ENCODE measurements at places on chromosomes 4 and X. TPM values are rescaled to one million over a fixed set of nuclear protein-coding genes. Genes with fewer than 3 reads are reported as not detected.

DNA sequence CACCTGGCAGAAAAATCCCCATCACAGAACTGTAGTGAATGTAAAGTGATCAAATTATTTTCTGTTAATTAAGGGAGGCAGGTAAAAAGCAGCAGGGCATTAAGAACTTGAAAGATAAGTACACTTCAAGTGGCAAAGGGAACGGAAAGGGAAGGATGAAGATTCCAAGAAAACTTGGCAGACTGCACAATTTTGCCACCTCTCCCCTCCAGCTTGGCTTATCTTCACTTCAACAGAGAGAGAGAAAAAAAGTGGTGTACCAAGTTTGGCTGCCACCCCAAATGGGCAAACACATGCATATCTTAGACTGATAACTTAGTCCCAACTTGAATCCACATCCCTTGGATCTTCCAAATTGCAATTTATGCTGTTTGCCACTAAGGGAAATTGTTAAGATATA lies 598.1 kb upstream of the ACTRT1 start:
- no peak for DNase-seq

DNA sequence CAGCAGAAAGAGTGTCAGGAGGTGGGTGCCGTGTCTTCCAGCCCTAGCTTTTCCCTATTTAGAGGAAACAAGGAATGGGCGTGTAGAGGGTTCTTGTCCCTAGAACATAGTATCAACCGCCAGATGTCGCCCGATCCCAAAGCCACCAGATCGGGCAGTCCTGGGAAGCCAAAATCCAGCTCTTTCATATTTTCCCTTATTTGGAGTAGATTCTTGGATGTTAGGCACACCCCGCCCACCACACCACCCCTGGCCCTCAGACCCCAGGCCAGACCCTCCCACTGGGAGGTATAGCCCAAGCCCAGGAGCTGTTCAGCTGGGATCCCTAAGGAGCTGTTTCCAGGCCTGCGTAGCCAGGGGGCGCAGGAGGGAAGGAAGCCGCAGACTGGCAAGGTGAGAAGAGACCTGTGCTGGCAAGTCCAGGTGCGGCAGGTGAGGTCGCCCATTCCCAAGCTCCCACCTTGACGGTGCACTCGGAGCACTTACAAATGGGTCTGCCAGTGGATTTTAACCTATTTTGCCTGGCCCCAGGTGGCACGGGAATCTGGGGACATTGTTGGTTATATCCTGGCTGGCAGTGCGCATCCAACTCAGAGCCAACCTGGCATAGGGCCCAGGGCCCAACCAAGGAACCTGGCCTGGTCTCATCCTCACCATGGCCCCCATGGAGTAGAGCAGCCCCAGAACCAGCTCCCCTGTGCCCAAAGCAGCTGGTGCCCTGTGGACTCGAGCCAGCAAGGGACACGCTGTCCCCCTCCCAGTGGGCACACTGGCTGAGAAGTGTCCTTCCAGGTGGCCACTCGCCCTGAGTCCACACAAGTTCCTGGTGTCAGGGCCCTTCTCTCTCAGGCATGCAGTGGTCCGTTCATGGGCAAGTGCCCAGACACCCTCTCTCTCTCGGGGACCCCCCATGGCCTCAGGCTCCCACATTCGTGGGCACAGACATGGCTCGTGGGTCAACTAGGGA lies 811 bp downstream of the FLNA start:
- DNase-seq, result no peak

GRCh38 chr4:176137631-176138030 lies 57.8 kb downstream of the SPATA4 start:
- DNase-seq, result no peak

- DNase-seq, result no peak
These were observed 27.7 kb upstream of the DCLK2 start for GRCh38 chr4:150050566-150050965.

DNA sequence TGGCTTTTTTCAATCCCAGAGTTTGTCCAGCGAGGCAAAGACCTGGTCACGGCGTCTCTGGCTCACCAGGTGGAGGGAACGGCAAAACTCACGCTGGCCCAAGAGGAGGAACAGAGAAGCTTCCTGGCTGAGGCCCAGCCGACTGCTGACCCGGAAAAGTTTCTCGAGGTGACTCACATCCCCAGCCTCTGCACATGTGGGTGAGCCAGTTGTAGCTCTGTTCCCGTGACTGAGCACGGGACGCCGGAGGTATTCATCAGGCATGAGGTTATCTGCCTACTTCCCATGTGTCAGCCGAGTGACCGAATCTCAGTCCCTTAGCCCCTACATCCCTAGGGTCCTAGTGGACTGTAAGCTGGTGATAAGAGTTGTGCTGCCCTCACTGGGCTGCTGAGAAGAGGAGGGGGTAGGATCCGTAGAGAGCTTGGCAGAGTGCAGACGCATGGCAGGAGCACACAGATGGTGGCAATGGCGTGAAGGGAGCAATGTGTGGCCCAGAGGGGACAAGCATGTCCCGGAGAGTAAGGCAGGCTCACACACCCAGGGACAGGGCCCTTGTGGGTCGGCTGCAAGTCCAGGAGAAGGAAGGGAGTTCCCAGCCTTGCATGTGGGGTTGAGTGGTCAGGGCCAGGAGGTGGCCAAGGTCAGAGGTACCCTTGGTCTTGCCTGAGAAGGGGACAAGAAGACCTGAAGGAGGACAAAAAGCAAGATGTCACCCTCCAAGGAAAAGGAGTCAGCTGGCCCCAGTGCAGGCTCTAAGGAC lies 42.9 kb downstream of the EVC start:
- no peak for DNase-seq

DNA sequence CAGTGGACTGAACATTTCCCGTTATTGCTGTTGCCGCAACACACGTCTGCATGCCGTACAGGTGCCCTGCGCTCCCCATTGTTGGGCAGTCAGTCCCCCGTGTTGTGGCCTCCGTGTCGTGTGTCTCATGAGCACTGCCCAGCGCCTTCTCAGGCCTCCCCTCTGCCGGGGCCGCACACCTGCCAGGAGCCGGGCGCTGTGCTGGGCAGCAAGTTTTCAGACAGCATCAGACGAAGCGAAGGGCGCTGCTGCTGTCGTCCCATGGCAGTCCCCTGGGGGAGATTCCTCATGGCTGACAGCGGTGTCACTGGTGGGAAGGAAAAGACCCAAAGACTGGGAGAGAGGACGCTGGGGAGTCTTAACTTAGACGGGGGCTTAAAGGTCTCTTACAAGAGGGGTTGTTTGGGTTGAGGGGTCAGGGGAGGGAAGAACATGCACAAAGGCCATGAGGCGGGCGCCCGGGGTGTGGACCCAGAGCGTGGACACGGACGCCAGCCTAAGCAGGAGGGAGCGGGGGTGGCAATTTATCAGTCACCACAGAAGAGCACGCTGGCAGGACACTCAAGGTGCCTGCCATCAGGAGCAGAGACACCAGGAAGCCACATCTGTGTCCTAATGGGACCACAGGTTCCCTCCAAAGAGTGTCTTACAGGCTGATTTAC lies 47.3 kb downstream of the RGS12 start:
- no peak for DNase-seq

RAB39B gene
- 0.54 TPM for total RNA-seq

PRSS12 gene
- 1.3 TPM for total RNA-seq

TMEM255A gene
- total RNA-seq, result 3.9 TPM
